ENCODE measurements at places on chromosomes 3 and 15.

DNA sequence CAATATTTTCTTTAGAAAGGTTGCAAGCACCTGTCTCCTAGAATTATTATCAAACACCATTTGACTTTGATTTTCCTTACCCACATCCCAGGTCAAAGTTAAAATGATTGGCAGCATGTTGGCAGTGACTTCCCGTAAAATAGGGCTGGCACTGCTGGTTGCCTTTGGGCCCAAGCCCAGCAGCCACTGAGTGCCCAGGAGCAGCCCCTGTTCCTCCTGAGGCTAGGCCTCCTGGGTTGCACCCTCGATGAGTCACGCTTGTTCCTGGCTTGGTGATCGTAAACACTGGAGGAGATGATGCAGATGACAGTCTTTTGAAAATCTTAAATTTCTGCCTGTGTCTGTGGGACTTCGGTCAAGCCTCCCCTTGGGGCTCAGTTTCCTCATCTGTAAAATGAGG lies 290.0 kb downstream of the TLE3 start:
- peak; percentile 54 for DNase-seq

- no peak for DNase-seq
These were observed 84.5 kb downstream of the MEGF11 start for GRCh38 chr15:66169023-66169422.

DNA sequence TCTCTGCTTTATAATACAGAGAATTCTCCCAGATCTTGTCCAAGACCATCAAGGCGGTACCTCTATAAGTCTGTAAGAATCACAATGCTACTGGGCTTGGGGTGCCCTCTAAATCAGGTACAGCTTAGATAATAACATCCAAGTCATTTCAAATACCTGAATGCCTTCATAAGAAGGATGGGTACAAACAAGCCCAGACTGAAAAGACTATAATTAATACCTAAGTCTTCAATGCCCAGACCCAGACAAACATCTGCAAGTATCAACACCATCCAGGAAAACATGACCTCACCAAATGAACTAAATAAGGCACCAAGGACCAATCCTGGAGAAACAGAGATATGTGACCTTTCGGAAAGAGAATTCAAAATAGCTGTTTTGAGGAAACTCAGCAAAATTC lies 65.9 kb downstream of the ZMAT3 start:
- DNase-seq: no peak

DNA sequence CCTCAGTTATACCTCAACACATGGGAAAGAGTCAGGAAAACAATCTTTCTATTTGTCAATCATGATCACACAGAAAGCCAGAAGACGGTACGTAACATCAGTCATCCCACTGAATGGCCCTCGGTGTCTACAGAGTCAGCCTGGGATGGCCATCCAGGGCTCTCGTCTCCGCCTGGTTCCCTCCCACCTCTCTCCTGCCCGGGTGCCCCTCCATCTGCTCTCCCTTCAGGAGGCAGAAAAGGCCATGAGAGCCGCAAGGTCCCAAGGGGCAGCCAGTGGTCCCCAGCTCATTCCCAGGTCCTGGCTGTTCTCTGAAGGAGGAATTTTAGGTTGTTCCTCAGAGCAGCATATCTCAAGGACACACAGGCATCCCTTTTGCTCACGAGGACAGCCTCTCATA lies 4.4 kb upstream of the LRRC15 start:
- DNase-seq: no peak

- DNase-seq: no peak
These were observed 21.0 kb upstream of the CLDN18 start for GRCh38 chr3:137988982-137989381.

GRCh38 chr3:113948015-113948917 lies 453 bp downstream of the ZDHHC23 start:
- no peak for DNase-seq

GRCh38 chr3:100096866-100097265 lies 17.4 kb downstream of the FILIP1L start:
- no peak for DNase-seq

- DNase-seq: no peak
These were observed 139.1 kb upstream of the EIF1B start for GRCh38 chr3:40170395-40170794.

All from EL (cell line).